ENCODE measurements at places on chromosomes 16 and 17.

GRCh38 chr16:4700997-4701743, 7.8 kb downstream of the NUDT16L1 start:
- no peak for DNase-seq

DNA sequence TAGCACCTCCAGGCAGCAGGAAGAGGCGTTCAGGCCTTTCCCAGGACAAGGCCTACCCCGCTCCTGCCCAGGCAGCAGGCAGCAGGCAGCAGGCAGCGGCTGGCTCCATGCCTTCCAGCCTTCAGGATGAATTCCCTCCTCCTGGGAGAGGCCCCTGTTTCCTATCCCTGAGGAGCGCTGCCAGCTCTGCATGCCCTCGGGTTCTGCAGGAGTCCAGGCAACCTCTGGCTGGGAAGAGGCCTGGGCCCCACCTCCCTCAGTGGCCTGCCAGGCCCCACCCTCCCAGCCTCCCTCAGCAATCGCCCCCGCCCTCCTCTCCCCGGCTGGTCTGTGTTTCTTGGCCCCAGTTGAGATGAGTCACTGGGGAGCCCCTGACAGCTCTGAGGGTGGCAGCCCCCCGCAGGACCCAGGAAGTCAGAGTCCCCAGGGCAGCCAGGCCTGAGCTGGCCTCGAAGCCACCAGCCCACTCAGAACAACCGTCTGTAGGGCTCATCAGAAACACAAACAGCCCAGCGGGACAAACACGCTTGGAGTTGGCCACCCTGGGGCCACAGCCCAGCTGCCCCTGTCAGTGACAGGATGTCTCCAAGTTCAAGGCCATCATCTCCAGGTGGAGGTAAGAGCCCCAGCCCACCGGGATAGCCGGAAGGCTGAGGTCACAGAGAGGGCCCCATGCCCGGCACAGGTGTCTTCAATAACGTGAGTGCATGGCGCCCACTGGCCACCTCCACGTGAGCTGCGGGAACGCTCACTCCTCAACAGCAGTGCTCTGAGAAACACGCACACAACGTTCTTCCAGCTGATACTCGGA, 39.5 kb upstream of the CIBAR2 start:
- DNase-seq: peak; percentile 93

DNA sequence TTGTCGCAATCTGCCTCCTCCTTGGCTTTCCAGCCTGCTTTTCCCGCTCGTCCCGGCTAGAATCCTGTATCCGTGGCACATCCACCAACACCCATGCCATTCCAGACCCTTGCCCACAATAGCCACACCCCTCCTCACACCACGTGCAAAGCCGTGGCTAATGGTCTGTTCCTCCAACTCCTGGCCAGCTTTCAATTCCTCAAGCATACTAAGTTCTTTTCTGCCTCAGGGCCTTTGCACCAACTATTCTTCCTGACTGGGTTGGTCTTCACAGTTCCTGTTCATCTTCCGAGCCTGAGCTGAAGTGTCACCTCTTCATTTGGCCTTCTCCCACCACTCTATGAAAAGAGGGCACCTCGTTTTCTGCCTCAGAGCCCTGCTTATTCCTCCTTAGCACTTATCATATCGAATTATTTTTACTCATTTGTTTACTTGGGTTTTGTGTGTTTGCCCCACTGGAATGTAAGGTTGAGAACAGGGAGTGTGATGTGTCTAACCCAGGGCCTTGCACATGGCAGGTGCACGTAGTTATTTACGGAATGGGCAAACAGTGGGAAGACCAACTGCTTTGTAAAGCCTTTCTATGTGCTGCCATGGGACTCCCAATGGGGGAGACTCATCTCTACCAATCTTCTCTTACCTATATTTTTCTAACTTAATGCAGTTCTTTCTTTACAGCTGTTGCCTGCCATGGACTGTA, 69.0 kb downstream of the CDK5R1 start:
- no peak for DNase-seq

GRCh38 chr16:78444-79150, 572 bp downstream of the MPG start:
- DNase-seq: peak; percentile 69

GRCh38 chr16:87138316-87138715, 178.9 kb downstream of the C16orf95 start:
- no peak for DNase-seq

GRCh38 chr16:64830653-64831052, 291.2 kb downstream of the CDH11 start:
- DNase-seq: peak; percentile 35

GRCh38 chr17:10857976-10858375, 20.1 kb upstream of the PIRT start:
- no peak for DNase-seq

- DNase-seq: peak; percentile 35
Observed at GRCh38 chr16:30602616-30603277, 7.4 kb downstream of the ZNF689 start.
